Hippocampal formation (tissue), 2 donors: ENCODE measurements at places on chromosomes 2 and 18.

GRCh38 chr2:195513119-195513518 lies 143.9 kb upstream of the SLC39A10 start:
- DNase-seq: no peak

GRCh38 chr18:28559511-28559910 lies 382.6 kb upstream of the CDH2 start:
- no peak for DNase-seq

DNA sequence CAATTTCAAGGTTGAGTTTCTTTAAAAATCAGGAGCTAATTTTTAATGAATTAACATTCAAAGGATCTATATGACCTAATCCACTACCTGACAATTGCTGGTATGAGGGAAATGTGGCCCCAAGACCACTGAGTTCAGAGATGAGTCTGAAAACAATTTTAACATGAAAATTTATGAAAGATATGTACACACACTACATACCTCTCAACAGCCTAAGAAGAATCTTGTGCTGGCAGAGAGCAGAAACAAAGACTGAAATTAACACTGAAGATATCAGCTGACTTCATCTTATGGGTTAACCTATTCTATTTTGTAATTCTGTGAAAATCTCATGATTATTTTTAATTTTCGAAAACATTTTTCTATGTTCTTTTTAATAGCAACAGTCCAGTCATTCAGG lies 1.7 kb downstream of the FAP start:
- DNase-seq: no peak

- DNase-seq: no peak
Measured at GRCh38 chr2:138094031-138094430, 129.8 kb downstream of the HNMT start.

GRCh38 chr18:47254341-47254939 lies 3.0 kb upstream of the SKOR2 start:
- no peak for DNase-seq

- no peak for DNase-seq
Measured at GRCh38 chr2:44083054-44083453, 85.6 kb upstream of the PPM1B start.

DNA sequence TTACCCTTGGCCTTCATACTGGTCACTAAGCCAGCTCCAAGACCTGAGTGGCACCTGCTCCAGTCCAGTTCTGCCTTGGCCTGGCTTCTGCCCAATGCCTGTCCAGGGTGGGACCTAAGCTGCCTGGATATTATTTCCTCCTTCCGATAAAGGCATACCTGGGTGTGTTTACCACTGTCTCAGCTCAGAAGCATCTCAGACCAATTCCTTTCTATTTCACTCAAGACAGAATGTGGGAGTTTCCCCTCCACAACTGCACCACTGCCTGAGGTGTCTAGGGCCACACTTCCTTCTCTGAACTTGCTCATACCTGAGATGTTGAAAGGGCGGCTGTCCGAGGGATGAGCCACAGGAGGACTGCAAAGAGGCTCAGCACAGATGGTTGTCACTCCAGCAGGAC lies 18.4 kb upstream of the CAB39 start:
- no peak for DNase-seq

DNA sequence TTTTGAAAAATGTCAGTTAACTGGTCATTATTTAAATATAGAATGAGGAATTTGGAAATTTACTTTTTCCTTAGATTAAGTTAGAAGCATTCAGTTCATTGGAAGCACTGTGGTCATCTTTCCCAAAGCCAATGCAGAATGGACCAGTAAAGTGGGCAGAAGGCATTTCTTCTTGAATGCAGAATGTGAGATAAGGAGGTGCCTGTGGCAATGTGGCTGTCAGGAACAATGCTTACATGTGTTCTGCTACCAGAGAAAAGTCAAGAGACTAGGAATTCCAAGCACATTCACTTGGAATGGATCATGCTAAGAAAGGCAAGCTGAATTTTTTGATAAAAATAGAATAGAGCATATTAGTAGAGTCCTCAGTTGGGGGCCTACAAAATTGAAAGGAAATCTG lies 295.0 kb upstream of the KCNH7 start:
- DNase-seq: no peak

DNA sequence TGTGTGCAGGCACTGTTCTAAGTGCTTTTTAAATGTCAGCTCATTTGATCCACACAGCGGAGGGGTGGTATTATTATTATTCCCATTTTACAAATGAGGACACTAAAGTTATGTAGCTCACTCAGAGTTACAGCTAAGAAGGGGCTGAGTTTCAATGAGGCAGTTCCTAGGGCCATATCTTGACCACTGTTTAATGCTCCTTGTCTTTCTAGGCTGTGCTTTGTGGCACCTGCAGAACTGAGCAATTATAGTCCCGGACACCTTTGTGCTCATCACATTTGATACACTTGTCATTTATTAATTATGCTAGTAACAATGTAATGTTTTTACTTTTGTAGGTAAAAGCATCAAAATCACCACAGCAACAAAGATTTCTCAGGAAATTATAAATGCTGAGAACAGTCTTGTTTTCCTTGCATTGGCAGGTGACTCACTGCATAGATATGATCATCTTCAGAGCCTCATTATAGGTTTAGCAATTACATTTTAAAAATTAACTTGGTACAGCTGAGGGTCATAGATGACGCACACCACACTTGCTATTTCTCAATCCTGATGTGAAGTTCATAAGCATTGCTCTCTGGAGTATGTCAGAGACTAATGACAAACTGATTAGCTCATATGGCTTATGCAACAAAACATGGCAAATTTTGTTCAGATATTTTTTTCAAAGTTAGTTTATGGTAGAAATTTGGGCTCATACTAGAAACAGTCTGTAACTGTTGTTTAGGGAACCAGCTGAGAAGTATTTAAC lies 366.8 kb downstream of the TGIF1 start:
- DNase-seq: no peak

DNA sequence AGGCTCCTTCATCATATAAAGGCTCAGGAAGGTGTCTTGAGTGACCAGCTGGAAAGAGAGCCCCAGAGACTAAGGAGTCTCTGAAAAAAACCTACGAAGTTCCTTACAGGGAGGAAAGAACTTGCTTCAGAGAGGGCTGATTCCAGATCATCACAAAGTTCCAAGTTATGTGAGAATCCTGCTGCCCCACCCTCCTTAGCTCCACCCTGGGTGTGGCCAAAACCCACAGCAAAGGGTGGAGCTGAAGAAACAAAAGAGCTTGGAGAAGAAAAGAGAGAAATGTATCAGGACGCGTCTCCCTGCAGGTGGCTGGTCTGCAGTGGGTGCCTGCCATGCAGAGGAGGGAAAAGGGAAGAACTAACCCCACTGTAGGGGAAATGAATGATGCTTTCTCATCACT lies 32.8 kb upstream of the ZNF396 start:
- no peak for DNase-seq

- no peak for DNase-seq
Measured at GRCh38 chr2:11539317-11540147, 5.7 kb downstream of the GREB1 start.

DNA sequence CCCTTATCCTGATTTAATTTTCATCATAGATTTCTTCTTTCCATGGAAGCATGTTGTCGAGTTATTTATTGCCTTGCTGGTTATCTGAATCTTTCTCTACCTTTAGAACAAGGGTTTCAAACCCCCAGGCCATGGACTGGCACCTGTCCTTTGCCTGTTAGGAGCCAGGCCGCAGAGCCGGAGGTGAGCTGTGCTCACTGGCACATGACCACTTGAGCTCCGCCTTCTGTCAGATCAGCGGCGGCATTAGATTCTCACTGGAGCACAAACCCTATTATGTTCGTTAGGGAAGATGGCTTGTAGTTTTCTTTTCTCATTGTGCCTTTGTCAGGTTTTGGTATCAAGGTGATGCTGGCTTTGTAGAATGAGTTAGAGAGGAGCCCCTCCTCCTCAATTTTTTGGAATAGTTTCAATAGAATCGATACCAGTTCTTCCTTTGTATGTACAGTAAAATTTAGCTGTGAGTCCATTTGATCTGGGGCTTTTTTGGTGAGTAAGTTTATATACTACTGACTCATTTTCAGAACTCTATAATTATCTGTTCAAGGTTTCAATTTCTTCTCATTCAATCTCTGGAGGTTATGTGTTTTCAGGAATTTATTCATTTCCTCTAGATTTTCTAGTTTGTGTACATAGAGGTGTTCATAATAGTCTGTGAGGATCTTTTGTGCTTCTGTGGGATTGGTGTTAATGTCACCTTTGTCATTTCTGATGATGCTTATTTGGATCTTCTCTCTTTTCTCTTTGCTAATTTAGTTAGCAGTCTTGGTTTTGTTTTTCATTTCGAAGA lies 668.0 kb upstream of the FAM98A start:
- DNase-seq: no peak

GRCh38 chr2:196307775-196308305 lies 136.5 kb upstream of the STK17B start:
- DNase-seq: no peak

- no peak for DNase-seq
Measured at GRCh38 chr18:11658989-11659388, 30.1 kb upstream of the GNAL start.
